ENCODE measurements at places on chromosomes 4 and X.

DNA sequence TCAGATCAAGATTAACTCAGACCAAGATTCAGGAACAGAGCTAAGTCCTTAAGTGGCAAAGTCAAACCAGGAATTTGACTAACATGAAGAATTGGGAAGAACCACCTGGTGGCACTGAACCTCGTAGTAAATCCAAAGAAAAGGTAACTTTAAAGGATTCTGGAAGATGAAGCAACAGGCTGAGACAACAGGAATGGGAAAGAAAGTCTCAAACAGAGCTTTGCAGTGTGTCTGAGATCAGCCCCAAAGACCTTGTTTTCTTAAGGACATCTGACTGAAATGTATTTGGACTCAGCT lies 126.1 kb downstream of the ASB9 start:
- no peak for DNase-seq

DNA sequence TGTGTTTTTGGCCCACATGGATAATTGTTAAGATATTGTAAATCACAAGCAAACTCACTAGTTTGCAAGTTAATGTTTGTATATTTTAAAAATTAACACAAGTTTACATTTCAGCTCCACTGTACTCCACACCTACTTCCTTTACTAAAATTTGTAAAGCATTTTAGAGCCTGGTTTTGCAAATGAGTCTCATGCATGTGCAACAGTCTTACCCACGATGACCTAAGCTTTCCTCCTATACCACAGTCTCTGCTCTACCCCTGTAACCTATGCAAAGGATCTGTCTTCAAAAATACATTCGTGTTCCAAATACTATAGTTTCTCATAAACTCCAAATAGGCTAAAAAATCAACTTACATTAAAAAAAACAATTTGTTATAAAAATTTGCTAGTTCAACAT lies 10.2 kb downstream of the BDH2 start:
- no peak for DNase-seq

- no peak for DNase-seq
Observed at GRCh38 chr4:102696758-102697157, 64.0 kb downstream of the MANBA start.

GRCh38 chr4:86443495-86443894 lies 83.6 kb upstream of the MAPK10 start:
- DNase-seq: no peak

DNA sequence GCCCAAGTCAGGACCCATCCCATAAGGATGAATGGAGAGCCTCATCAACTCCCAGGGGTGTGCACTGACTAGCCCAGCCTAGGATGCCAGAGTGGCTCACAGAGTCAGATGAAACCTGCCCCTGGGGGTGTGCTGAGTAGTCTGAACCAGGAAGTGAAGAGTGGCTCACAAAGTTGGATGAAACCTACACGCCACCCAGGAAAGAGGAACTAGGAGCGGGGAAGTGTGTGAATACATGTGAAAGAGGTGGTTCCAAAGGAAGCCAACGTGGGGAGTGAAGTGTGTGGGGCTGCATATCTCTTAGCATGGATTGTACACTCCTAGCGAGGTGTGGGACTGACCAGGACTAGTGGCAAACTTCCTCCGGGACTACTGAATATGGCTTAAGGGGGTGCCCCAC lies 902.1 kb upstream of the NDST4 start:
- no peak for DNase-seq

GRCh38 chr4:153603258-153603657 lies 80.8 kb upstream of the TLR2 start:
- no peak for DNase-seq

All from foreskin melanocyte (primary cell).